Activated CD4-positive, alpha-beta T cell treated with anti-CD3 and anti-CD28 coated beads for 24 hours (primary cell): ENCODE measurements at places on chromosomes 4 and X.

DNA sequence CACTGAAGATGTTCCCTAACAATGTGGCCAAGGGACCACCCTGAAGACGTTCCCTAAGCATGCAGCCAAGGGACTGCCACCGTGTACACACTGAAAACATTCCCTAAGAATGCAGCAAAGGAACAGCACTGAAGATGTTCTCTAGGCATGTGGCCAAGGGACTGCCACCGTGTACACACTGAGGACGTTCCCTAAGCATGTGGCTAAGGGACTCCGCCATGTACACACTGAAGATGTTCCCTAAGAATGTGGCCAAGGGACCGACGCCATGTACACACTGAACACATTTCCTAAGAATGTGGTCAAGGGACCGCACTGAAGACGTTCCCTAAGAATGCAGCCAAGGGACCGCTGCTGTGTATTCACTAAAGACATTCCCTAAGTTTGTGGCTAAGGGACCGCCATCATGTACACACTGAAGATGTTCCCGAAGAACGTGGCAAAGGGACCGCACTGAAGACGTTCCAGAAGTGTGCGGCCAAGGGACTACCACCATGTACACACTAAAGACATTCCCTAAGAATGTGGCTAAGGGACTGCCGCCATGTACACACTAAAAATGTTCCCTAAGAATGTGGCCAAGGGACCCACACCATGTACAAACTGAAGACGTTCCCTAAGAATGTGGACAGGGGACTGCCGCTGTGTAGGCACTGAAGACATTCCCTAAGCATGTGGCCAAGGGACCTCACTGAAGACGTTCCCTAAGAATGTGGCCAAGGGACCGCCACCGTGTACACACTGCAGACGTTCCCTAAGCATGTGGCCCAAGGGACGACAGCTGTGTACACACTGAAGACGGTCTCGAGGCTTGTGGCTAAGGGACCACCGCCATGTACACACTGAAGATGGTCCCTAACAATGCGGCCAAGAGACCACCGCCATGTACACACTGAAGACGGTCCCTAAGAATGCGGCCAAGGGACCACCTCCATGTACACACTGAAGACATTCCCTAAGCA, 54.8 kb downstream of the DHRSX start:
- no peak for DNase-seq

DNA sequence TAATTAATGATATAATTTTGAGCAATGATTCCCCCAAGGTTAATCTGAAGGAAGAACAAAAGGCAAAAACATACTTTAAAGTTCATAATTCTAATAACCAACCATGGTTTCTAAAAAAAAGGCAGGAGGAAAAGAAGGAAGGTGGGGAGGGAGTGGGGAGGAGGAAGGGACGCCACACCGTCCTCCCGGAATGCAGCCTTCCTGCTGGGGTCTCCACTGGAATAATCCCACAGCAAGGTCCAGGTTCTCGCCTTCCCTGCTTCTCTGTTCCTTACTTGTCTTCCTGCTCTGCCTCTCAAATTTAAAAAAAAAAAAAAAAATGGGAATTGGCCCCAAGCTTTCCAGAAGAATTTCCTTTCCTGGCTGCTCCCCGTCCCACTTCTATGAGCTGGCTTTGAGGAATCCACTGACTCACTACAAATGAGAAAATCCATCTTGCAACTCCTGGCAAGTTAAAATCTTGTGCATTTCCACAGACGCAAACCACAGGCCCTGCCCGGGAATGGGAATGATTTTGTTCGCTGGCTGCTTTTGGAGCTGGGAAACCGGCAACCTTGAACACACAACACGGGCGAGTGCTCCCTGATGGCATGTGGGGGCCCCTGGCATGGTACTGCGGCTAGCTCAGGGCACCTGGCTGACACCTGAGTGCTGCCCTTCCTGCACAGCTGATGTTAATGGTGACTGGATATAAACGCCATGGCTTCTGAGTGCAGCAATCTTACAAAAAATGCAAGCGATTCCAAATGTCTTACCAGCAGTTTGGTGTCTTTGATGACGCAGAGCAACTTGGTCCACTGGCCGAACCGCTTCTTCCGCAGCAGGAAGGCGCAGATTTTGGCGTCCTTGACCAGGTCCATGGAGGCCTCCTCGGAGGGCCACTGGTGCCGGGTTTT, 97.0 kb downstream of the AFAP1 start:
- DNase-seq, result no peak

- no peak for DNase-seq
Measured at GRCh38 chr4:145939441-145939750, 773 bp upstream of the ZNF827 start.

GRCh38 chrX:2410279-2411020, 90.3 kb downstream of the DHRSX start:
- DNase-seq, result no peak

DNA sequence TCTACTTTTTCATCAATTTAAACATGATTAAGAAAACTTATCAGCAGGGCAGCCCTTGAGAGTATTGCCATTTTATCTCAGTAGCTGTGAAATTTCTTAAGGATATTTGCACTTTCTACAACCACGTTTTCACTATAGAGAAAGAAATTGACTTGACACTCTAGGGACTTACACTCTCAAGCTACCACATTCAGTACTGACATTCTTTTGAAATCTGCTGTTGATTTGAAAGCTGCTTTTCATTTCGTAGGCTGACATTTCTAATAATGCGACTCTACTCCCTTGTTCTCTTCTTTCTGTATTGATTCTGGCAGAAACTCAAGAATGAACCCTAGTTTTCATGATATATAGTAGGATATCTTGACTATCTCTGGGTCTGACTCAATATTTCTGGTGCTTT, 13.7 kb upstream of the GRXCR1 start:
- no peak for DNase-seq

DNA sequence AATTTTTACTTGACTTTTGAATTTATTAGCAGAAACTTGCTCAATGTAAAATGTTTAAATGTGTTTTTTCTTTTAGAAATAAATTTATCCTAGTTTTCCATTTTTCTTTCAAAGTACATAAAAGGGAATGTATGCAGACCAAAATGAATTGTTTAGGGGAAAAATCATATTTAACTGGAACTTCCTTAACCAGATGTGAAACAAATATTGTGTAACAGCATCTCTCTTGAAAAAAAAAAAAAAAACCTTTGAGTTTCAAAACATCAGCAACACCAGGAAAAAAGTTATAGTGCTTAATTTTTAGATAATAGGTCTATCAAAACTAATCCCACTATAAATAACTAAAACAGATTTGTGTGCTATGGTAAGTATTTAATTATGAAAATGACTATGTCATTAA, 14.5 kb upstream of the CCNA2 start:
- no peak for DNase-seq

GRCh38 chr4:85808864-85809263, 333.9 kb downstream of the ARHGAP24 start:
- no peak for DNase-seq

DNA sequence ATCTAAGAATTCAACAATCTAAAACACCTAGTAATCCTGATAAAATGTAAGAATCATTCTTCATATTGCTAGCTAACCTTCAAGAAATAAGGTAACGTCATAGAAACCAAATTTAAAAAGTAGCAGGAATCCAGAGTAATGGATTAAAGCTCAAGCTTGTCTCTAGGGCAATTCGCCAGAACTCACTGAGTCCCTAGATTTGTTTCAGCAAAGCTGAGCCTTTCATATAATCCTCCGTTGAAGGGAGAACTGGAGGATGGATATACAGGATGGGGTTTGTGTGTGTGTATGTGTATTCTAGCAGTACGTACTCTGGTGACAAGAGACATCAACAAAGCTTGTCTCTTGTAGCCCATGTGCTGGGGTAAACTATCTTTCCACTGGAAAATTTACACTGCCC, 2173.5 kb upstream of the AGA start:
- no peak for DNase-seq
